Breast epithelium (tissue), 4 donors: ENCODE measurements at places on chromosomes 5 and 9.

- no peak for DNase-seq
Observed at GRCh38 chr5:65625743-65626142, 916 bp downstream of the SHLD3 start.

DNA sequence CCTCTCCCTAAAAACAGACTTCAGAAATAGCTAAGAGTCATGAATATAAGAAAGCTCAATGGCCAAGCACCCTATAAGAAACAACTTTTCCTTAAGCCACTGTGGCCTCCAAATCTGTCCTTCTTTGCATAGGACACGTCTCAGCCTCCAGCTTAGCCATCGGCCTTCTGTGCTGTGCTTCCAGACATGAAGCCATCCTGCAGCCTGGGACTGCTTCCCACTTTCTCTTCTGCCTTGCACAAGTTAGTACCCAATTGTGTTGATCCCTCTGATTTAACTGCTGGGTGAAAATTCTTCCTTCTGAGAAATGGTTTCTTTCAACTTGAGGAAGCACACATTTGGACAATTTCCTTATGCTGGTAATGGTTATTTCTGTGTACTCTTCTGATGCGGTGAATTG lies 334.7 kb downstream of the MARCHF11 start:
- DNase-seq: no peak

DNA sequence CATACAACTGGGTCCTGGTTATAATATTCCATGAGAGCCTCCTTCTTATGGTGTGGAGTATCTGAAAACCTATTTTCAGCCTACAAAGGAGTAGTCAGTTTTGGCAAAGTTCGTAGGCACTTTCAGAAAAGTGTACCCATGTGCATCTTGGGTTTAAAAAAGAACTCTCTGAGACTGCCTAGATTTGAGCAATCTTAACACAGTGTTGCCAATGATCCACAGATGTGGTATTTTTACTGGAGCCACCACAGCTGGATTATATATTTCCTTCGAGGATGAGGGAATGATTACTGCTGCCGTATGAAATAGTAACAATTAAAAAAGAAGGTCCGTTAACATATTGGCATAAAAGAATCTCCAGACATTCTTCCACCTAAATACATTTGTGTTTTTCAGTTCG lies 1.1 kb downstream of the PALM2AKAP2 start:
- no peak for DNase-seq

DNA sequence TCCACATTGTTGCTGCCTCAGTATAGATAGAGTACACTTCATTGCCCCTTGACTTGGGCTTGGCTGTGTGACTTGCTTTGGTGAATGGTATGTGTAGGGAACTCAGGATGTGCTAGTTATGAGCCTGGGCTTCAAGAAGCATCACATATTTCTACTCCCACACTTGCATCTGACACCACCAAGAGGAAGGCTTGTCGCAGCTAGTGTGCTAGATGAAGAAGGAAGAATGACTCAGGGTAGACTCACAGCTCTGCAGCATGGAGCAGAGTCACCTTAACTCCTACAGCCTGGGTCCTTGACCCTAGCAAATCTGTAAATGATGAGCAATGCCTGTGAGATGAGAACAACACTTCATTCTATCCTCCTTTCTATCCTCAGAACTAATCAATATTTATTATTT lies 261.8 kb downstream of the ASTN2 start:
- no peak for DNase-seq

GRCh38 chr5:9743507-9743906 lies 113.4 kb upstream of the TAS2R1 start:
- no peak for DNase-seq

- no peak for DNase-seq
Observed at GRCh38 chr5:135830876-135831275, 3.6 kb upstream of the SLC25A48 start.

DNA sequence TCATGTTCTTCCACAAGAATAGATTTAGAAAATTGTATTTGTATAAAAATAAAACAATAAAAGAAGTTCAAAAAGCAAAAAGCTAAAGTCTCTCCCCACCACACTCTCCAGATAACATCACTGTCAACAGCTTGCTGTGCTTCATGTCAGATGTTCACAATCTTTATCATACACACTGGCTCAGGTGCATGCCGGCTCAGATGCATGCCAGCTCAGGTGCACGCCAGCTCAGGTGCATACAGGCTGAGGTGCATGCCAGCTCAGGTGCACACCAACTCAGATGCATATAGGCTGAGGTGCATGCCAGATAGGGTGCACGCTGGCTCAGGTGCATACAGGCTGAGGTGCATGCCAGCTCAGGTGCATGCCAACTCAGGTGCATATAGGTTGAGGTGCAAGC lies 26.5 kb downstream of the SEMA4D start:
- DNase-seq: no peak

DNA sequence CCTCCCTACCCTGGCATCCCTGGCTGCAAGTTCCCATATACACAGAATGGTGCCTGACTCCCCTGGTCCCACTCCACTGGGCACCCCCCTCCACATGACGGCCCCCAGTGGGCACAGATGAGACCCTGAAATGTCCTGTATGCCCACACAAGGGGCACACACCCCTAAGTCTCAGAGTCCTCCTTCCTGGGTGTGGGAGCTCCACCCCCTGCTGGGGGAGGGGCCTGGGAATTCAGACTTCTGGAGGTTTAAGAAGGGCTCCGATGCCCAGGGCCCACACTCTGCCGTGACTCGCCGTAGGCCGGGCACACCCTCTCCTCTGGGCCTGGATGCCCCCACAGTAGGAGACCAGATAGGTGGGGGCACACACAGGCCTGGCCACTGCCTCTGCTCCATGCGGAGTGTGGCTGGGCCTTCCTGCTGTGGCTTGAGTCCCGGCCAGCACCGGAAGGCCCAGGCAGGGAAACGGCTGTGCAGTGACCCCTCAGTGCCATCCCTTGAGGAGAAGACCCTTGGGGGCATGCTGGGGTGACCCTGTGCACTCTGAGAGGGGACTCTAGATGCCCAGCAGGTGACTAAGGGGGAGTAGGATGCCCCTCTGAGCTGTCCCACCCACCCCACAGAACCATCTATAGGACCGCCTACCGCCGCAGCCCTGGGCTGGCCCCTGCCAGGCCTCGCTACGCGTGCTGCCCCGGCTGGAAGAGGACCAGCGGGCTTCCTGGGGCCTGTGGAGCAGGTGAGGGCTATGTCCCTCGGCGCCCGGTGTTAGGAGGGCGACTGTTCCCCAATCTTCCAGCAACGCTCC lies 6.5 kb downstream of the EGFL7 start:
- DNase-seq: no peak

GRCh38 chr5:100603141-100603540 lies 68.0 kb downstream of the FAM174A start:
- no peak for DNase-seq

DNA sequence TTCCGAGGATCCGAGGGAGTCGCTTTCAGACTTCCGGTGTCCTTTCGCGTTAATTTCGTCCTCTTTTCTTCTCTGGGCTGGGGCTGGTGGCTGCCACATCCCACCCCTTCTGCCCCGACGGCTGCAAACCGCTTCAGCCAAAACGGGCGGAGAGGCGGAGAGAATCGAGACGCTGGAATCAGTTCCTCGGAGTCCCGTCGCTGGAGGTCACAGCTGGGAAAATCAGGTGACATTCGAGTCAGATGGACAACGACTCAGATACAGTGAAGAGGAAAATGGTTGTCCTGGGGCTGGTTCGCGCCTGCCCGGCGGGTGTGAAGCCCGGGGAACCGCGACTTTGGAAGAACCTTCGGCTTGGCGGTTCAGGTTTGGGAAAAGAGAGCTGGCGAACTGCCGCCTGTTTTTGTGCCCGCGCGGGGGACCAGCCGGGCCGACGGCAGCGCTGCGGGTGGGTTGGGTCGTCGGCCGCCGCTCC lies 8.9 kb upstream of the NKX2-5 start:
- DNase-seq: no peak
